ENCODE measurements at places on chromosomes 3 and 15.

DNA sequence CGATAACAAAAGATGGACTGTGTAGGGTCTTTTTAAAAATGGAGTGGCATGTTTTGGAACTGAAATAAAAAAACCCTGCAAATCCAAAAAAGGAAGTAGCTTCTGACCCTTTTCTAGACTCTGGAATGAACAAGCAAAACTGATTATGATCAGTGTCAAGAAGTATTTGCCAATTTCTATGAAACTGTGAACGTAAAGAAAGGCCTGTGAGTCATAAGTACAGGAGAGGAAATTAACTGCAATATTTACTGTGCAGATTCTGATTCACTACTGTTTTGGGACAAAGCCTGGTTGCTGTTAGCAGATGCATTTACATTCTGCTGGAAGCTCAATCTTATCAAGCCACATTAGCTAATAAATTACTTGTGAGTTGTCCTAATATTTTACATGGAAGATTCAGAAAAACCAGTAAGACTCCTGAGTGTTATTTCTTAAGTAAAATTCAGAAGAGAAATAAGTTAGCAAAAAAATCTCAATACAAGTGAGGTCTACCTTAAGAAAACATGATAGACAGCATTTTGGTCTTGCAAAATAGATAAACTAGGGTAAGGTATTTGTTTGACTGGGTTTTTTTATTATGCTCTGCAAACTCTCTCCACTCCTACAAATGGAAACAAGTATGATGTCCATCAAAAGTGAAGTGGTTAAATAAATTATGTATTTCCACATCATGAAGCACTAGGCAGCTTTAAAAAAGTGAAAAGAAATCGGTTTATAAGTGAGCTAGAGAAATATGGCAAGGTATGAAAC is 90.2 kb upstream of the LMOD3 start:
- DNase-seq: no peak

- no peak for DNase-seq
Measured at GRCh38 chr3:124174910-124175874, 183.3 kb upstream of the ROPN1 start.

DNA sequence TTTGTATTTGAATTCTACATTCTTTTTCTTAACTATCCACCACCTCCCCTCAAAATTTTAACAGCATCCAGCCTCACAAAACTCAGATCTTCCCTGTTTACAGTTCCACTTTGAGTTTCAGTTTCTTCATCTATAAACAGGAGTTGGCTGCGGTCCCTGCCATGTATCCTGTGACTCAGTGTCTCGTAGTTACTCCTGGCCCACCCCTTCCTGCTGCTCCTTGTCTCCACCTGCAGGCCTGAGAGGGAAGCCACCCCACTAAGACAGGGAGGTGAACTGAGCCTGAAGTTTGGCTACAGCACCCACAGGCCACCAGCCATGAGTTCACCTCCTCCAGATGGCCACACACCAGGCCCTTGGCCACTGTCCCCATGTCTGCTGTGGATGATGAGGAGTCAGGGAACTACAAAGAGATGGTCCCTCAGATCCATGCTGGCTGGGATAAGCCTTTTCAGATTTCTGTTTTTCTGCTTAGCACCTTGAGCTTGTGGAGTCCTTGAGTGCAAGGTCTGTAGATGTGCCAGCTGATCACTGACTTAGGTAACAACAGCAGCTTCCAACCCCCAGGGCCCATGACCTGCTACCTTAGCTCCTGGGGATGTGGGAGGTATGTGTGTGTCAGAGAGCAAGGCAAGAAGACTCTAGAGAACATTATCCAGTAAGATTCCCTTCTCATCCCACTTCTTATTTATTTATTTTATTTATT is 37.5 kb downstream of the CD86 start:
- DNase-seq: peak; percentile 39

DNA sequence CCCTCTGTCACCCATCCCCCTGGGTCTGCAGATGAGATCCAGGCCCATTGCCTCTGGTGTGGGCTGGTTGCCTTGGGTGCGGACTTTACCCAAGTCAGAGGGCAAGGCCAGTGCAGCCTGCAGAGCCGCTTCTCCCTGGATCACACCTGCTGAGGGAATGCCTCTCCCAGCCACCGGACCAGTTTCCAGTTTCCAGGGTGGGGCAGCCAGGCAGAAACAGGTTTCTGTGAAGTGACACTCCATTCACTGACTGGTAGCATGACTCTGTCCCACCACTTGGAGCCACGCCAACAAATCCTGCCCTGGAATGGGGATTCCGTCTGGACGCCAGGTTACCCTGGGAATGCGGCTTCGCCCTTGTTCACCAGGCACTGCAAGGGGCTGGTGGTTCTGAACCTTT is 30.0 kb downstream of the PAQR5 start:
- DNase-seq: no peak

GRCh38 chr3:12198301-12198700 is 39.6 kb upstream of the TIMP4 start:
- DNase-seq: no peak

DNA sequence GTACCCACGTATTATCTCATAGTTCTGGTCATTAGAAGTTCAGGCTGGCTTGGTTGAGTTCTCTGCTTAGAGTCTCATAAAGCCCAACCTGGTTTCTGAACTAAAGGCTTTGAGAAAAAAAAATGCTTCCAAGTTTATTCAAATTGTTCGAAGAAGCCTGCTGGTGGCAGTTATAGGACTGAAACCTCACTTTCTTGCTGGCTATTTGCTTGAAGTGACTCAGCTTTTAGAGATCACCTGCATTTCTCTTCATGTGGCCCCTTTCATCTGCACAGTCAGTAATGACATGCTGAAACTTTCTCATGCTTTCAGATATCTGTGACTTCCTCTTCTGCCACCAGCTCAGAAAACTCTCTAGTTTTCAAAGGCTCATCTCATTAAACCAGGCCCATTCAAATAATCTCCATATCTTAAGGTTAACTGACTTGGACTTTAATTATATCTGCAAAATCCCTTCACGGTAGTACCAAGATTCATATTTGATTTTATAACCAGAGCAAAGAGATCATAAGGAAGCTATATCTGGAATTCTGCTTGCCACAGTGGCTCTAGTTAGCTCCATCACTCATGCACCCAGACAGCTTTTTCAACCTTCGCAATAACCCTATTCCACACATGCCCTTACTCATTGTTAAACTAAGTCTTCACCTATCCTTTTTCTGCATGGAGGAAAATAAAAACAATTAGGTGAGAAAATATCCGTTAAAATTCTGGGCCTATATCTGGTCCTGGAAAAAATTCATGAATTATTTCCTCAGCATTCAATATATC is 433.8 kb upstream of the CBLB start:
- no peak for DNase-seq

DNA sequence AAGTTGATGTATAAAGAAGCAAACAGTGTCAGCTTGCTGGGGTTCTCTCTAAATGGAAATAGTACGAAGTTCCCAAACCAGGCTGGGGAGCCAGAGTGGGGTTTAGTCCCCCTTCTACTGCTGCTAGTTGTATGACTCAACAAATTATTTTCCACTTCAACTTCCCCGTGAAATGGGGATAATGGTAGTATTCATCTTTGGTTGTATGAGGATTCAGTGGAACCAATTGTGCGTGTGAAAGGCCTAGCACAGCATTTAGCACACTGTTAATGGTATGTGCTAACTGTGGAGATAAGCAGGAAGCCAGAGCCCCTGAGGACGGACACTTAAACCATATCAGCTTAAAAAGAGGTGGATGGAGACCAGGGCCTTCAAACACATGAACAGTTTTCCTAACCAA is 4.2 kb downstream of the SORD start:
- DNase-seq: no peak

DNA sequence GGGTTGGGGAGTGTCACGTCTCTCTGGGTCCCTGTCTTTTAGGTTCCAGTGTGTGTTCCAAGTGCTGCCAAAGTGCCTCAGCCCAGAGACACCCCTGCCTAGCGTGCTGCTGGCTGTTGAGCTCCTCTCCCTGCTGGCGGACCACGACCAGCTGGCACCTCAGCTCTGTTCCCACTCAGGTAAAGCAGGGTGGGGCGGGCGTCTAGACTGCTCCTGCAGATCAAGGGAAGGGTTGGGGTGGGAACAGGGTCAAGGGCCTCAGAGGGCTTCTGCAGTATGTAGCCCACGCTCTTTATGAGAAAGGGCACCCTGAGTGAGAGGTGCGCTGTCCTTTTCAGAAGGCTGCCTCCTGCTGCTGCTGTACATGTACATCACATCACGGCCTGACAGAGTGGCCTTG is 17.2 kb downstream of the ATRIP start:
- DNase-seq: no peak

- peak; percentile 23 for DNase-seq
Measured at GRCh38 chr3:129016356-129016719, 15.2 kb downstream of the EFCC1 start.

- no peak for DNase-seq
Measured at GRCh38 chr3:129019266-129019665, 18.2 kb downstream of the EFCC1 start.

DNA sequence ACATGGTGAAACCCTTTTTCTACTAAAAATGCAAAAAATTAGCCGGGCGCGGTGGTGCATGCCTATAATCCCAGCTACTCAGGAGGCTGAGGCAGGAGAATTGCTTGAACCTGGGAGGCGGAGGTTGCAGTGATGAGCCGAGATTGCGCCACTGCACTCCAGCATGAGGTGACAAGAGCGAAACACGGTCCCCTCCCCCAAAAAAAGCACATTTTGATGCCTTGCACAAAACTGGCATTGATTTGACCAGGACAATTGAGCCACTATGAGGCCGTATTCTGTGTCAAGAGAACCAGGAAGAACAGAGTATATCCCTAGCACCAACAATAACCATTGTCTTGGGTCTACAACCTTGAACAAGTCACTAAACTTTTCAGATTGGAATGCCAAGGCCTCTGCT is 50.6 kb downstream of the SH3BP5 start:
- no peak for DNase-seq

- no peak for DNase-seq
Measured at GRCh38 chr3:144915202-144915601, 943.6 kb downstream of the DIPK2A start.

DNA sequence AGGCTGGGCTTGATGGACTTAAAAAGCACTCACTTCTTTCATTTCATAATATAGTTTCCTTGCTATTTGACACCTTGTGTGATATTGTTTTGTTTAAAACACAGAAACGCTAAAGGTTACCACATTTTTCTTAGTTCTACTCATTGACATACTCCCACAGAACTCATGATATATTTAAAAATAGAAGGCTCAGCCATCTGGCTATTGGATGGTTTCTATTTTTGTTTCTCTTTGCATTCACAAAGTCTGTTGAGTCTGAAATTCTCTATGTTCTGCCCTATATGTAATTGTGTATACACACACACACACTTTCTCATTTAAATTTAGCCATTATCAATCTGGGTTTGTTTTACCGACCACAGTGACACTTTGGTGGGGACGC is 128.2 kb downstream of the SOX2 start:
- no peak for DNase-seq

- no peak for DNase-seq
Measured at GRCh38 chr3:49924683-49925082, 4.9 kb downstream of the MON1A start.

DNA sequence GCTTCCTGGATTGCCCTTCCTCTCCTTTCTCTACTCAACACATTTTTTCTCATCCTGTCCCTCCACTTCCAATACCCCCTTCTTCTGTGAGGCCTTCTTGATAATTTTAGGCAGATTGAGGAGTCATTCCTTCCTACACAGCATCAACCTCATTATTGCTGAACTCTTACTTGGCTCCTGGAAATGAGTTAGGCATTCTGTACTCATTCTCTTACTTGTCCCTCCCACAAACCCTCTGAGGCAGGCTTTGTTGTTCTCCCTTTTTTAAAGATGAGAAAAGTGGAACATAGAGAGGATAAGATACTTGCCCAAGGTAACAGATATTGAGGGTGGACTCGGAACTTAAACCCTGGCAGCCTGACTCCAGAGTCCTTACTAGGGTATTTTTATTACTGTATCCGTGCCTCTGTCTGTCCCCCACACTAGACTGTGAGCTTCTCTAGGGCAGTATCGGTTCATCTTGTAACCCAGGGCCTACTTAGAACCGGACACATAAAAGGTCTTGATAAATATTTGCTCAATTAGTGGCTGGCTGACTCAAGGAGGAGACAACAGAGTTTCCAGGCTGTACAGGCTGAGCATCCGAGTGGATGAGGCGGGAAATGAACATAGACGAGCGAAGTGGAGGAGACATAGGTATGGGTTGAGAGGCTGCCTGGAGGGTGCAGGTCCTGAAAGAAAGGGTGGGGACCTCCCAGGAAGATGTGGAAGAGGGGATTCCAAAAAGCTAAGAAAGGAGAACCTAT is 148.7 kb upstream of the ATP2B2 start:
- no peak for DNase-seq

DNA sequence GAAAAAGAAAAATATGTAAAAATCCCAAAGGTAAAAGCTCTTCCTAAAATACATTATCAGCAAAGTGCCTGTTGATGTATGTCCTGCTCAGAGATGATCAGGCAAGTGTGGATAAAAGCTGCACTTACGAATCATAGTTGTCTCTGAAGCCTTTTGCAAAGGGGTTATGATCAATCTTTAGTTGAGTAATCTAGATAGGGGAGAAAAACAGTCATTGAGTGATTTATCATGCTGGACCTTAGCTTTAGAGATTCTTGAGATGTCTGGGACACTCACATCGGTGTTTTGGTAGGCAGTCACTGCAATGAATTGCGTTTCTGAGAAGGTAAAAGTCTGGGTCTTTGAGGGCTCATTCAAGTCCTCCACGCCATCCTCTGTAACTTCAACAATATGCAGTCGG is 3.7 kb downstream of the EOMES start:
- DNase-seq: no peak

DNA sequence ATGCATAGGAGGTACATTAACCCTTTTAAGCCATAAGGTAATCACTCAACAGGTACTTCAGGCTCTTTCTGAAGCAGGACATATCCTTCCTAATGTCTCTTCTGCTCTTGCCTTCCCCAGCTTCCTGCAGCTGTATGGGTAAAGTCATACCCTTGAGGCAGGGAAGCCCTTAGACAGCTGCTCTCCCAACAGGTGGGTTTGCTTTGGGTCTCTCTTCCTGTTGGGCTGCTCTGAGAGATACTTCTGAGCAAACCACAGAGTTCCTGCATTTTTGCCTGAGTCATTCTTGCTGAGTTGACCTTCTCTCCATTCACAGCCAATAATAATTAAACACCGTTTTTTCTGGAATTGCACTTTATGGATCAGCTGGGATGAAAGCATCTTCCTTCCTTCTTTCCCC is 2.0 kb upstream of the TRAT1 start:
- no peak for DNase-seq

- no peak for DNase-seq
Measured at GRCh38 chr15:63238796-63239195, 38.6 kb upstream of the APH1B start.

Measured in stimulated activated CD8-positive, alpha-beta memory T cell treated with anti-CD3 and anti-CD28 coated beads, Interleukin-2, amount 100 ng/mL, for 48 hours (primary cell).